Natural killer cell (primary cell): ENCODE measurements at places on chromosomes 12 and 14. TPM values are rescaled to one million over a fixed set of nuclear protein-coding genes. Genes with fewer than 3 reads are reported as not detected.

DNA sequence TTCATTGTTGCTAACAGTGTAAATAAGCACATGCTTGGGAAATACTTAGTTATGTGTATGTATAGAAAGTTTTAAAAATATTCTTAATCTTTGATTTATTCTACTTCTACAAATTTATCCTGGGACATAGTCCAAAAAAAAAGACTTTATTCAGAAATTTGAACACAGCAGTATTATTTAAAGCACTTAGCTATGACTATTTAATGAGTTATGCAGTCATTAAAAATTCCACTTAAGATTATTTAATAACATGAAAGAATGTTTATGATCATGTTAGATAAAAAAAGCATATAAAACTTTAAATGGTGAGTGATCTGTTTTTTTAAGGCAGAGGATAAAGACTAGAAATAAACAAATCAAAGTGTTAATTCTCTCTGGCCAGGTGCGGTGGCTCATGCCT lies 78.3 kb downstream of the BAZ1A start:
- DNase-seq = no peak

GRCh38 chr14:62117751-62118105 lies 355.5 kb downstream of the SNAPC1 start:
- no peak for DNase-seq

- no peak for DNase-seq
Observed at GRCh38 chr12:100908501-100908900, 113.9 kb downstream of the ANO4 start.

DNA sequence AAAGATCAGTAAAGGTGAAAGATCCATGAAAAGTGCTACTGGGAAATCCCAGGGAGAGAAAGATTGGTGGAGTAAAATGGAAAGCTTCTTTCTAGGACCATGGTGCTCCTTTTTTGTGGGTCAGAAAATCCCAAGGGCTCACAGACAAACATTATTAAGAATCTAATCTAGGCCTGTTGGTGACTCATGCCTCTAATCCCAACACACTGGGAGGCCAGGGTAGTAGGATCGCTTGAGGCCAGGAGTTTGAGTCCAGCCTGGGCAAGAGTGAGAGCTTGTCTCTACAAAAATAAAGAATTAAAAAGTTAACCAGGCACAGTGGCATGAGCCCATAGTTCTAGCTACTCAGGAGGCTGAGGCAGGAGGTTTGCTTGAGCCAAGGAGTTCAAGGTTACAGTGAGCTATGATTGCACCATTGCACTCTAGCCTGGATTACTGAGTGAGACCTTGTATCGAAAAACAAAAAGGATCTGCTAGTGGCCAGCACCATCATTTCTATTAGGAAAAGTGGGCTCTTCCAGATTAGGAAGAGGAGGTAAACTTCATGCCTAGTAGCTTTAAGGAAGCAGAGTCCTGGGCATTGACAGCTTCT lies 43.0 kb downstream of the TXNRD1 start:
- DNase-seq = no peak

GRCh38 chr12:22627371-22627770 lies 2.4 kb downstream of the ETNK1 start:
- no peak for DNase-seq

Gene MYBPC1
- not detected for total RNA-seq

DNA sequence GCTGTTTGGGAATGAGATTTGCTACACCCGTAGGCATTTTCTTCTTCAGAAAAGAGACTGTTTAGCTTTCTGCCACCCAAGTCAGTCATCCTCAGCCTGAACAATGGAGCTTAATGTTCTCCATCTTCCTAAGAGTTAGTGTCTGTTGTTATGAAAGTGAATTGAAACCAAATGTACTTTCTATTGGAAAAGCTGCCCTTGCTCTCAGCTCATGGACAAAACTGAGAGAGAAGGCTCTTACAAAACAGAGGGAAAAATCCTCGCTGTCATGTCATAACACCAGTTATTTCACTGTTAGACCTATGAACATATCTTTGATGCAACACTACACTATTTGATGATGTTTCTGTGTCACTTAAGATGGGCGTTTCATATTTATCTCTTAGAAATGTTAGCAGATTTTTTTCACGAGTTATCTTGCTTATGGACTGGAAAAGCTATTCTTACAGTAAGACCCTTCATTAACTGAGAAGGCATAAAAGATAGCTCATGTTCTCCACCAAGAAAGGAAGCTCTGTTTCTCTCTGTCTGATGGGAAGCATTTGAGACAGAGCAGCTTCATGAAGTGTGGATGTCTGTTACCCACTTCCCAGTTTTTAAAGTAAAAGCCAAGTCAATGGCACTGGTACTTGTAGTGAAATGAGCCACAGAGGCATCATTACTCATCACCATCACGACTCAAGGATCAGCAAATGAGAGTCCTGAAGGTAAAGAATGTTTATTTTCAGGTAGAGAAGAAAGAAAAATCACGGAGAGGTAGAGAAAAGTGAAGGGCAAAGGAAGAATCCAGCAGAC lies 483.9 kb downstream of the ZFP36L1 start:
- DNase-seq = no peak

Gene SMAGP
- total RNA-seq = 6.5 TPM

- no peak for DNase-seq
Observed at GRCh38 chr12:119274636-119275065, 59.9 kb upstream of the CCDC60 start.

DNA sequence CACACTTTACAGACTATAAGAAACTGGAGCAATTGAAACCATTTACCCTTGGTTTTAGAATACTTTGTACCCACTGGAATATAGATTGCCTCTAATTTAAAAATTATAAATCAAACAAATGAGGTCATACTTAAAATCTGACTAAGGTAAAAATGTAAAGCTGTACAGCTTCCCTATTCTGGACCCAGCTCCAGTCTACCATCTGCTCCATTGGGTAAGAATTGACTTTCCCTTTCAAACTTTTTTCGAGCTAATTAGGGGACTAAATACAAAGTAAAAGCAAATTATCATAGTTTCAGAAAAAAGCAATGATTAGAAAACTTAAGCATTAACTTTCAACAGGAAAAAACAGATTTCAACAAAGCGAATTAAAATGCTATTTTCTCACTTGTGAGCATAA lies 4.3 kb downstream of the KRR1 start:
- no peak for DNase-seq

- no peak for DNase-seq
Observed at GRCh38 chr12:2895511-2895910, 4.8 kb downstream of the TULP3 start.

DNA sequence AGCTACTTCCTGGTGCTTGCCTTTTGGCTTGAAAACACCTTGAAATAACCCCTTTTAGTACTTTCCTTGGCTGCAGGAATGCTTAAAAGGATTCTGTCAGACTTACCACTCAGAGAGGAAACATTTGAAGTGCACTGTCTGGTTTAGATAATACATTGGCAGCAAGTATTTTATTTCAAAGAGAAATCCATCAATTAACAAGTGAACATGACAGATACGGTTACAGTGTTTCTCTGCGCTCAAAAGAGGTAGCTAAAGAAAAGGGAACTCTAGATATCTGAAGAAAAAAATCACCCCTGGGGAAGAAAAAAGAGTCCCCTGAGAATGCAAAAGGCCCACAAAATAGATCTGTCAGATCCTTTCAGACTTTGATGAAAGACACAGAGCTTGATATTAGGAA lies 421.9 kb downstream of the LRFN5 start:
- no peak for DNase-seq

- DNase-seq = no peak
Observed at GRCh38 chr12:60165781-60166180, 570.0 kb downstream of the SLC16A7 start.

Gene KRT78
- total RNA-seq = not detected

GRCh38 chr14:93906341-93907329 lies 20.5 kb upstream of the FAM181A start:
- peak; percentile 70 for DNase-seq

GRCh38 chr12:27971606-27972005 lies 927 bp downstream of the PTHLH start:
- DNase-seq = no peak
